PC-9 (cell line): ENCODE measurements at places on chromosomes 16 and 17. TPM values are rescaled to one million over a fixed set of nuclear protein-coding genes. Genes with fewer than 3 reads are reported as not detected.

The BAIAP3 gene
- total RNA-seq, result 35.0 and 47.3 TPM in 2 replicates

The CDH5 gene
- total RNA-seq, result 2.4 and 3.6 TPM in 2 replicates

The HOXB9 gene
- 0.30 and 0.70 TPM in 2 replicates for total RNA-seq

The CCL17 gene
- total RNA-seq, result not detected in 2 replicates

The C17orf113 gene
- 3.4 and 3.7 TPM in 2 replicates for total RNA-seq

The TNP2 gene
- total RNA-seq, result not detected in 2 replicates

The CCDC57 gene
- total RNA-seq, result 138 and 140 TPM in 2 replicates

The PRR14 gene
- 67.3 and 85.3 TPM in 2 replicates for total RNA-seq

The TBX4 gene
- 0.88 TPM in 1 of 2 replicates, not detected in the other for total RNA-seq

The CCL4 gene
- total RNA-seq, result not detected in 2 replicates

The ELMO3 gene
- 32.4 and 51.1 TPM in 2 replicates for total RNA-seq

The EFNB3 gene
- 1.5 and 1.6 TPM in 2 replicates for total RNA-seq

The MPP2 gene
- 5.6 and 8.6 TPM in 2 replicates for total RNA-seq

The C16orf92 gene
- total RNA-seq, result not detected in 2 replicates

The KRT15 gene
- total RNA-seq, result 41.9 and 49.9 TPM in 2 replicates

The NPTX1 gene
- 6.1 and 6.9 TPM in 2 replicates for total RNA-seq

The FBXO39 gene
- total RNA-seq, result not detected in 2 replicates

The KIF2B gene
- total RNA-seq, result not detected in 2 replicates

The HS3ST3B1 gene
- not detected in 2 replicates for total RNA-seq

The KRT20 gene
- total RNA-seq, result not detected in 2 replicates

The ADORA2B gene
- total RNA-seq, result 32.6 and 42.7 TPM in 2 replicates

The RMI2 gene
- 29.0 and 38.0 TPM in 2 replicates for total RNA-seq

The ASPHD1 gene
- total RNA-seq, result 8.3 and 11.3 TPM in 2 replicates

The CORO6 gene
- 35.0 and 52.1 TPM in 2 replicates for total RNA-seq

The PIRT gene
- total RNA-seq, result not detected in 2 replicates

The FASN gene
- total RNA-seq, result 455 and 658 TPM in 2 replicates

The HYDIN gene
- 25.9 and 31.0 TPM in 2 replicates for total RNA-seq

The GDPD1 gene
- 3.1 and 3.4 TPM in 2 replicates for total RNA-seq

The TBX21 gene
- not detected in 2 replicates for total RNA-seq

The TMEM235 gene
- not detected in 2 replicates for total RNA-seq

The MYOCD gene
- total RNA-seq, result not detected in 2 replicates

The TMEM98 gene
- not detected in 2 replicates for total RNA-seq

The ERAL1 gene
- total RNA-seq, result 47.1 and 56.6 TPM in 2 replicates

The KRT17 gene
- 29.0 and 80.8 TPM in 2 replicates for total RNA-seq

The TPSD1 gene
- not detected in 2 replicates for total RNA-seq
